Skin of body (tissue), 3 donors: ENCODE measurements at places on chromosomes 6 and 20.

GRCh38 chr6:12260458-12261093 lies 29.6 kb upstream of the EDN1 start:
- DNase-seq: no peak

GRCh38 chr6:107956181-107956580 lies 1.8 kb downstream of the SEC63 start:
- no peak for DNase-seq

DNA sequence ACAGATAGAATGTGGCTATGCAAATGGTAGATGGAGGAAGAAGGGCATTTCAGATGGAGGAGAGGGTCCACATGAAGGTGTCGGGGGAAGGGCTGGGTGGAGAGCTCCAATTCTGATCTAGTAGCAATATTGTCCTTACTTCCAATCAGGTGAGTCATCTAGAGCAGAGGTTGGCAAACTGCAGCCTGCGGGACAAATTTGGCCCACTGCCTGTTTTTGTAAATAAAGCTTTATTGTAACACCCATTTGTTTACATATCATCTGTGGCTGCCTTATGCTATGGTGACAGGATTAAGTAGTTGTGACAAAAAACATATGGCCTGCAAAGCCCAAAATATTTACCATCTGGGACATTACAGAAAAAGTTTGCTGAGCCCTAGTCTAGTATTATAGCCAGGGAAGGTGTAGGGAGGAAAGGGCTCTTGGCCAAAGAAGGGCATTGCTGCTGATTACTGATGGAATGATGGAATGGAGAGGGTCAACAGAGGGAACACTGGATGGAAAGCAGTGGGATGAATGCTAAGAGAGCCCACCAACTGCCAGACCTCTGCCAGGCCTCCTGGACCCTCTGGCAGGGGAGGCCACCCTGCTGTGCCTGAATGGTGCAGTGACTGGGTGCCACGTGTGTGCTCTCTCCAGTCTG lies 79.8 kb downstream of the SLC22A23 start:
- no peak for DNase-seq

GRCh38 chr6:31836474-31837368 lies 9.2 kb downstream of the HSPA1B start:
- DNase-seq: no peak

DNA sequence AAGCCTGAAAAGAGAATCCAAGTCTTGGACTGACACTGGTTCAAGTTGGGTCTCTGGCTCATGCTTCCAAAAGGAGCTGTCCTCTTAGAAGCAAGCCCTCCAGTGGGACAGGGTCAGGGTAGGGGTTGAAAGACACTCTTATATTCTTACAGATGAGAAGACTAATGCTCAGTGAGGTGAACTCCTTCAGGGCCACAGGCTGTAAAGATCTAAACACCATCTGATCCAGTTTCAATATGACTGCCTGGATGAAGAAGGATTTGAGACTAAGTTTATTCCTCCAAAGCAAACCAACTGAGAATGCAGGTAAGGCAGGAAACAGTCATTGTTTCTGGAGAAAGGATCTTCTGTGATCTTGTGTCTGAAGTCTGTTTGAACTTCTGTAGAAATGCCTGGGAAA lies 99.0 kb upstream of the TAB2 start:
- no peak for DNase-seq

DNA sequence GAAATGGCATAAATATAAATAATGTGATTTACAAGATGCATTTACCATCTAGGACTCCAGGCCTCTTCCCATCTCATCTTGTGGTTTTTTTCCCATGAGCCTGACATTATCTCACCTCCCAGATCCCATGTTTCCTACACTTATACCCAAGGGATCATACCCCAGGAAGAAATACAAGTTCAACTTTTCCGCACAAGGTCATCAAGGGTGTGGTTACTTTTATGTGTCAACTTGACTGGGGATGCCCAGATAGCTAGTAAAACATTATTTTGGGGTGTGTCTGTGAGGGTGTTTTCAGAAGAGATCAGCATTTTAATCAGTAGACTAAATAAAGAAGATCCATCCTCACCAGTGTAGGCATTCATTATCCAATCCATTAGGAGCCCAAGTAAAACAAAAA lies 176.3 kb upstream of the TNFAIP3 start:
- no peak for DNase-seq

- no peak for DNase-seq
Observed at GRCh38 chr6:122568350-122568749, 41.9 kb upstream of the PKIB start.

DNA sequence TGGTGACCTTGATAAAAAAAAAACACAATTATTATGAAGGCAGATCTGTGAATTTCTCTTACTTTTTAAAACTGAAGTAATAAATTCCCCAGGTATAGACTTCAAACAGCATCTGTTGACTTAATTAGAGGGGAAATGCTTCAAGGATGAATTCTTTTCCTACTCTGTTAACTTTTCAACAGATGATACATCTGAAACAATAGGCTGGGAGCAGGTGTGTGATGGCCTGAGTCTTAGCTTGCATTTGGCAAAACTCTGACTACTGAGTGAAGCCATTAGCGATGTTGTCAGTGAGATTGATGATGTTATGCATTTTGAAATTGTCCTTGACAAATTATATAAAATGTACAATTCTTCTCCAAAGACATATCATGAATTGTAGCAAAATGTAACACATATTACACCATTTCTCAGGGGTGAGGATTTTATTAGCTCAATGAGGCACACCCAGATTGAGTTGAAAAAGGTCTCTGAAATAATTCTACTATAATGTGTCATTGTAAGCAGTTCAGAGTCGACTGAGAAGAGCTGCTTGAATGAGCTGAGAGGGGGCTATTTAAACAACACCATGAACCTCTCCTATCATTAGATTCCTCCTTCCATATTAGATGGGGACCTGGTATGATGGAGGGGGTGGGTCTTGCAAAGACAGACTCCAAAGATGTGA lies 39.6 kb upstream of the OGFRL1 start:
- no peak for DNase-seq

GRCh38 chr20:39090906-39091305 lies 128.8 kb downstream of the DHX35 start:
- DNase-seq: no peak

DNA sequence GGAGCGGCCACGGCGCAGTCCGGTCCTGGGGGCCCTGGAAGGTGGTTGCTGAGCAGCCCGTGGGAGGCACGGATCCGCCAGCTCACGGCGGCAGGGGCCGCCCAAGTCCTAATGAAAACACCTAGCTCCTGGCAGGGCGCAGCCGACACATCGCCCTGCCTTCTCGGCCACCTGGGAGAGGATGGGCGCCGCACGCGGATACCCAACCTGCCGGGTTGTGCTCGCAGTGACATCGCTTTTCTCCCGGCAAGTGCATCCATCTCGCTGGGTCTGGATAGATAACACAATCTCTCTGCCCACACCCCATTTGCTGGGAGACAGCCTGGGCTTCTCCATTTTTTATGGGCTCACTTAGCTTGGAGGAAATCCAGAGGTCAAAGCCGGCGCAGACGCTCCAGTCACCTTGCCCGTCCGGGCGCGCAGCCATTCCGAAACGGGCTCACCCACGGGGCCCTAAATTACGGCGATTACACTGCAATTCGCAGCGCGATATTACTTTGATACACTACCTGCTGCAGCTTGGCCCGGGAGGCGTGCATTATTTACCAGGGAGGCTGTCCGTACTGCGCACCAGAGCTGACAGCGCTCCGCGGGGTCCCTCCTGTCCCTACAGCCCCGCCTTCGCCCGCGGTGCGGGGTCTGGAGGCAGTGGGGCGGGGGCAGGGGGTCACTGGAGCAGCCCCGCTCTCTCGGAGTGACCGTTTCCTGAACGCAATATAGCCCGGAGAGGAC lies 36.2 kb upstream of the CCDC167 start:
- no peak for DNase-seq
